CD4-positive, alpha-beta T cell treated with Interleukin-17A for 1 hour (primary cell): ENCODE measurements at places on chromosomes 5 and 9.
A peak's percentile ranks its signal among the peaks of the same experiment; 100 is the strongest.

DNA sequence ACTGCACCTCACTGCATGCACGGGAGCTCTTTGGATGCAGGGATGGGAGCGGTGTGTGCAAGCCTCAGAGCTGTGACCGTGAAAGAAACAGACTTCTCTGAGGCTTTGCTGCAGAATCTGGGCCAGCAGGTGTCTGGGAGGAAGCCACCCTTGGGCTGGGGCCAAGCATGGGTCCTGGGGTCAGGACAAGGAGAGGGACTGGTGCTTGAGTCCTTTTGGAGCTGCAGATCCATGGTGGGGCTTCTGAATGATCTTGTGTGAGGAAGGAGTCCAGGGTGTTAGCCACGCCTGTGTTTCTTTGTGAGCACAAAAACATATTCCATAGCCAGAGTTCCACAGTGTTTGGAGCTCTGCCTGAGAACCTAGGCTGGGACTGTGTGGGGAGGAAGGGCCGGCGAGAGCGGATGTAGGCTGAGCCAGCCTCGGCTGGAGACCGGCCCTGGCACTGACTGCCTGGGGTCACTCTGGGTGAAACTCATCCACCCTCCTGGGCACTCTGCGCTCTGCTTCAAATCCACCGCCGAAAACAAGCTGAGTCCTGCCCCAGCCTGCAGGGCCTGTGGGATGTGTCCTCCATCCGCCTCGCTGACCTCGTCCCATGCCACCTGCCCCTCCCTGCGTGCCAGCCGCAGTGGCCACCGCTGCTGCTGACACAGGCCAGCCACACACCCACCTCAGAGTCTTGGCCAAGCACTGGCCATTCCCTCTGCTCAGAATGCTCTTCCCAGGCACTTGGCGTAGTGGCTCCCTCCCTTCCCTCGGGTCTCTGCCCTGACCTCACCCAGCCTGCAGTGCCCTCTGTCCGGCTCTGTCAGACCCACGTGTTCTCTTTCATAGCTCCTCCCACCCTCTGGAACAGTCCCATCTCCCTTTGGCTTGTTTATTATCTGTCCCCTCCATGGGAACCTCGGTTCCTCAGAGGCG lies 26.7 kb downstream of the ERGIC1 start:
- no peak for DNase-seq

GRCh38 chr5:146802945-146803522 lies 75.5 kb downstream of the PPP2R2B start:
- DNase-seq = no peak

DNA sequence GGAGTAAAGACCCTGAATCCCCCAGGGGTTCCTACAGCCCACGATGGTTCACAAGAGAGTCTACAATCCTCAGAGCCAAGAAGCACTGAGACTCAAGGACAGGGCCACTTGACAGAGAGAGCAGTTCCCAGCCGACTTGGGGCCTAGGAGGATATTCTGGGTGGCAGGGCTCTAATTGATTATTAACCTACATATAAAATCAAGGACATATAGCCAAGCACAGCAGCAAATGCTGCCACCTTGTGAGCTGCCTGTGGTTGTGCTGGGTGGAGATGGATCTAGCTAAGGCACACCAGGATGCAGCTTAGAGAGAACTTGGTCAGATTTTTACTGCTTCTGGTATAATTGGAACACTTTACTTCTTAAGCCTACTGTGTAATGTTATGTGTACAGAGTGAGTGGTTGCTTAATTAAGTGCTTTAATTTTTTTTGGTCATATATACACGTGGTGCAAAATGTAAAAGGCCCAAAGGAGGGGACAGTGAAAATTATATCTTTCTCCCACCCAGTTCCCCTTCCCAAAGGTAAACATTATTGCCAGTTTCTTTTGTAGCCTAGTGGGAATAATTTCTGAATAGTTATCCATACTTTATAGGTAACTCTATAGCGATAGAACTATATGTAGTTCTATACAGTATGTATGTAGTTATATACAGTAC lies 78.8 kb downstream of the F2RL2 start:
- DNase-seq = peak; percentile 79

DNA sequence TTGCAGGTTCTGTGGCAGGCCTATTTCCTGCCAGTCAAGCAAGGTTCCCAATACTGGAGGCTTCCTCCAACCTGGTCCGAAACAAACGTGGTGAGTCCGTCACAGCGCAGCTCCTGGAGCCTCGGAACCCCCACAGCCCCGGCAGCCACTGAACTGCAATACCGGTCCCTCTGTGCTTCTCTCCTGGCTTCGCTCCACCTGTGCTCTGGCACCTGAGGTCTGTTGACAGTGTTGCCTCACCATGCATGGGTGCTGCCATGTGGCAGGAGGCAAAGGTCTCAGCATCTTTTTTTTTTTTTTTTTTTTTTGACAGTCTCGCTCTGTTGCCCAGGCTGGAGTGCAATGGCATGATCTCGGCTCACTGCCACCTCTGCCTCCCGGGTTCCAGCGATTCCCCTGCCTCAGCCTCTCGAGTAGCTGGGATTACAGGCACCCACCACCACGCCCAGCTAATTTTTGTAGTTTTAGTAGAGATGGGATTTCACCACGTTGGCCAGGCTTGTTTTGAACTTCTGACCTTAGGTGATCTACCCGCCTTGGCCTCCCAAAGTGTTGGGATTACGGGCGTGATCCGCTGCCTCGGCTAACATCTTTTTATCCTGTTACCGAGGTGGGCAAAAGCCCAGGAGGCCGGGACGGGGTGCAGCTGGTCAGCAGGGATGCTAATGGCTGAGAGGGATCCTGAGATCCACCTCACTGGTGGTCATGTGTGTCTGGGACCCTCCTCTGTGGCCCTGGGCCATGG lies 57.1 kb upstream of the RNU6ATAC start:
- no peak for DNase-seq

DNA sequence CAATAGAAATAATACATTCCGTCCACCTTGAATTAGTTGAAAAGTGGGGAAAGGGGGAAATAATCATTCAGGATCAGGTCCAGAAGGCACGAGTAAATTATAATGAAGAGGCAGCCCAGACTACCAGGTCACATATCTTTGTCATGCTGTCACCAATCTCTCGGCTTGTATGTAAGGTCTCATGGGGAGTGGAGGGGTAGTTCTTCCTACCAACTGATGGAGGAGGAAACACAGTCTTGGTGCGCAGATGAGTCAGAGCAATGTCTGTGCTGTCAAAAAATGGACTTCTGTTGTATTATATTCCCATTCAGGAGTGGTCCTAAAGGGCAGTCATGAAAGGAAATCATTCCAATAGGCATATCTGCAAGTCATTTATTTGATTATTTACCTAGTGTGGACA lies 164.2 kb upstream of the PTGER4 start:
- DNase-seq = no peak

DNA sequence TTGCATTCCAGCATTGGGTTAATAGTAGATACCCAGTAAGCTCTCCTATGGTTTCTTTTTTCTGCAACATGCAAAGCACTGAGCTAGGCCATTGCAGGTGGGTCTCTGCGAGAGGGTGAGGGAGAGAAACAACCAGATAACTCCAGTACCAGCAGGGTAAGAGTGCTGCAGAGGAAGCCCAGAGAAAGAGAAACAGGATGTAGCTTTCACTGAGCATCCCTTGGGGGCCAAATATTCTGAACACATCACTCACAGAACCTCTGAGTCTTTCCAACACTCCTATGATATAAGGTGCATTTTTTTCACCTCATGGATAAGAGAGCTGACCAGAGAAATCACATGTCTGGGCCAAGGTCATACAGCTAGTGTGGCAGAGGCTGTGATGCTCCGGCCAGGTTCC lies 76.7 kb downstream of the TRIM32 start:
- no peak for DNase-seq

DNA sequence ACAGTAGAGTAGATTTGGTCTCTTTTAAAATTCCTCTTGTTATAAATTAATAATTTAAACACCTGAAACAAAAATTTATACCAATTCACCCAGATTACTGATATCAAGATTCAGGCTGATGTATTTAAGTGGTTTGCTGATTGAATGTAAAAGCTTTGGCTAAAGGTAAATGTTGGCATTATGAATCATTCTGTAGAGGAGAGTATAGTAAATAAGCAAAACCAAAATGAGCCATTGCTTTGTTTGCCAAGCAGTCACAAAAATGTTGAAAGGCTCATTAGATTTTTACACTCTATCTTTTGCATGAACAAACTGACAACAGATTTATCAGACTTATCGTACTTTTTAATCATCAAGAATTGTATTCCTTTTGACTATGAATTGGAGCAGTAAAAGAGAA lies 332.6 kb downstream of the FAM170A start:
- no peak for DNase-seq

DNA sequence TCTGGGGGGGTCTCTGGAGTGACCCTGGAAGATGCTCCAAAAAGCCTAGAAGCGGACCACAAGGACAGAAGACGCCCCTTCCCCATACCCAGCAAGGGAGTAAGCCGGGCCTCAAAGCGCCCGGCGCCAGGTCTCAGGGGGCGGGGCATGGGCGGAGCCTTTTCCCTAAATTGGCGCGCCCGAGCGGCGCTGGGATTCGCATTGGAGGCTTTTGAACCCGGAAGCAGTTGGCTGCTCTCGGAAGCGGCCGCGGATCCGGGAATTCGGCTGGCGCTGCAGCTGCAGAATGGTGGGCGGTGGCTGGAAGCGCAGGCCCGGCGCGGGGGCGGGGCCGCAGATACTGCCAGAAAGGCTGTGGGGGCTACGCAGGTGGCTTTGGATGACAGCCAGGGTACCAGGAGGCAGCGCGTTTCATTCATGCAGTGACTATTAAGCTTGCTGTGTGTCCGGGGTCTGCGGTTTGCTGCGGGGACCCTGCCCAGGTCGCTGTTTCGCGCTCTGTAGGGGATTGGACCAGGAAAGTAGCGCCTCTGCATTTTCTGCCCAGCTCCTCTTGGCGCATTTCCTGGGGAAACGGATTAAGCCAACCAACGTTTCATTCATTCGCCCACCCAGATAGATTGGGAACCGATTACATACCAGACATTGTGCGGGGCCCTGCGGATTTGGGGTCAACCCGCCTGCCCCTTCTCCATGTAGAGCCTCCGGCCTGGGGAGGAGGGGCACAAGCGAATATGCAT lies 83.0 kb upstream of the FREM1 start:
- DNase-seq = peak; percentile 54

GRCh38 chr9:128214571-128215490 lies 11.7 kb downstream of the DNM1 start:
- no peak for DNase-seq
